Kidney epithelial cell (primary cell): ENCODE measurements at places on chromosomes 2 and 18.

GRCh38 chr2:191910518-191910917 lies 63.6 kb upstream of the CAVIN2 start:
- peak; percentile 56 for DNase-seq

GRCh38 chr2:175431101-175431946 lies 249.8 kb upstream of the ATP5MC3 start:
- DNase-seq = no peak

GRCh38 chr2:168457190-168457895 lies 1.3 kb downstream of the CERS6 start:
- no peak for DNase-seq

DNA sequence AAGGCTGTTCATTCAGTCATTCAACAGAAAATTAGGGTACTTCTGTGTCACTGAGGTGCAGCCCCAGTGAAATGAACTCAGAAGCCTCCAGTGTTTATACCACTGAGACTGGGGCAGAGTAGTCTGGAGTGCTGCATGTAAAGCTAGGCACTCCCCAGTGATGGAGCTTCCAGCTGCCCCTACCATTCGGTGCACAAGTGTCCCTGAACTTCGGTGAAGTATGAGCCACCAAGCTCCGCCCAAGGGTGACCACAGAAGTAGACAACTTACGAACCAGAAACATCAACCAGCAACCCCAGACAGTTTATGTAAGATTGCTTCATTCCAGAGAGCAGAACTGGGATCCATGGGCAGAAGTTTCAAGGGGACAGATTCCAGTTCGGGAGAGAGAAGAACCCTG lies 70.6 kb upstream of the FOSL2 start:
- DNase-seq = no peak

GRCh38 chr2:101766871-101767739 lies 69.6 kb downstream of the MAP4K4 start:
- DNase-seq = peak; percentile 76

DNA sequence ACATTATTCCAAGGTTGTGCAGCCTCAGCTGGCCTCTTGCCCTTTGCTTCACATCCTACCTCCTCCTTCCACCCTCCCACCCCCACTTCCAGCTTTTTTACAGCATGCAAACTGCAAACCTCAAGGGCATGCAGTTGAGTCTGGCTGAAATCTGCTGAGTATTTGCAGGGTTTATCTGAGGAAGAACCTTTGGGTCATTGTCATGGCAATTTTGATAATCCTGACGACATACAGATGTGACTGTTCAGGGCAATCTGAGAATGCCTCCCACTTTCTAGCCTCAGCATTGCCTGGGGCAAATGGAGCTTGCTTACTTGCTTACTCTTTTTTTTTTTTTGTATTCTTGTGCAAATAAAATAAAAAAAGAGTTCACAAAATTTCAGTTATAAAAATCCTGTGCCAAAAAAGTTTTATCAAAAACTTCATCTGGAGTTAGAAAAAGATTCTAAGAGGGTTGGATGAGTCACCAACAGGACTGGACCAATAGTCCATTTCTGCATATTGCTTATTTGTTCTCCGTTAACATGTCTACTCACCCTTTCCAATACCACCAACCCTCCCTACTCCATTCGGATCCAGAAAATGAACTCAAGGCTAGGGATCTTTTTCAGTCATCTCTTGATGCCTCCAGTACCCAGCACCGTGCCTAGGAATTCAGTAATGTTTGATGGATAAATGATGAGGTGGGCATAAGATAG lies 23.6 kb upstream of the LHCGR start:
- DNase-seq = no peak

DNA sequence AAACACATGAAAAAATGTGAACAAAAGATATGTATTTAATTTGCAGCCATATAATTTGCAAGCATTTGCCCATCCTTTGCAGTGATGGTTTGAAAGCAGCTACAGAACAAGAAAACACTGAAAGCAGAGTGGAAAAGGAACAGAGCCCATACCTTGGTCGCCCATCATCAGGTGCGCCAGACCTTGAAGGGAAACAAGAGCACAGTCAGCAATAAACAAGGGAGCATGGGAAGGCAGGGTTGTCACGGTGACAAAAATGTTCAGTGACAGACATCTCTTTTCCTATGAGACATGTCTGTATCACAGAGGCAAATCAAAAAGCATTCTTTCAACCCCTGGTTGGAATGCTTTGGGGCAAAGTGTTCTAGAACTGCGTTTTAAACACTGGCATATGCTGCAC lies 109.4 kb downstream of the NRXN1 start:
- DNase-seq = no peak

- DNase-seq = no peak
Observed at GRCh38 chr2:201886504-201886903, 80.2 kb downstream of the CDK15 start.

- no peak for DNase-seq
Observed at GRCh38 chr18:74734013-74734444, 136.4 kb downstream of the ZNF407 start.

DNA sequence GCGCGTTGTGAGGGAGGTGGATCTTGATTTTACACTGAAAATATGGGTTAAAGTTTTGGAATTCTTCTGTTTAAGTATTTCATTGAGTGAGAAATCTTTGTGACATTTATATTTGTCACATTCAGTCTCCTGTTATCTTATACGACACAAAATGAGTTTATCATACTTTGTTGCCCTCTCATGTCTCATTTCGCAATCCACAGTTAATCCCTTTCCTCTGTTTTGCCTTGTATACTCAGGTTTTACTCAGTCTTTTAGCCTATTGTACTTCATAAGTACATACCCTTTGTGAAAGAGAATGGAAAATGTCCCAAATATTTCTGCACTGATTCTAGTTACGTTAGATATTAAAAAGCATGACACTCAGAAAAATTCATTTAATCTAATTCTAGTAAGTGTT lies 142.7 kb downstream of the ATP9B start:
- DNase-seq = no peak

DNA sequence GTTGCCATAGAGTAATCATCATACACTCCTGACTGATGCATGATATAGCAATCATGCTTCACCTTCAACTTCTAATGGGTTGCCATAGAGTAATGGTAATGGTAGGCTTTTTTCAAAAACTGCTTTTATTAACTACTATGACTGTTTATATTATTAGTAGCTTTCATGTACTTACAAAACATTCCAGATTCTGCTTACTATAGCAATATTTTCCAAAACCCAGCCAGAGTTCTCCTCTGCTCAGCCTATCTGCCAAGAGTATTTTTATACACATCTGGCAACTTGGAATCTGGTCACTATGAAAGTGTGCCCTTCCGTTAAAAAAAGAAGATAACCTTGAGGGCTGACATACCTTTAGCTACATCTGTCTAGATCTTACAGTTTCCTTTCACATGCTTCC lies 5.0 kb upstream of the UNC80 start:
- DNase-seq = no peak

DNA sequence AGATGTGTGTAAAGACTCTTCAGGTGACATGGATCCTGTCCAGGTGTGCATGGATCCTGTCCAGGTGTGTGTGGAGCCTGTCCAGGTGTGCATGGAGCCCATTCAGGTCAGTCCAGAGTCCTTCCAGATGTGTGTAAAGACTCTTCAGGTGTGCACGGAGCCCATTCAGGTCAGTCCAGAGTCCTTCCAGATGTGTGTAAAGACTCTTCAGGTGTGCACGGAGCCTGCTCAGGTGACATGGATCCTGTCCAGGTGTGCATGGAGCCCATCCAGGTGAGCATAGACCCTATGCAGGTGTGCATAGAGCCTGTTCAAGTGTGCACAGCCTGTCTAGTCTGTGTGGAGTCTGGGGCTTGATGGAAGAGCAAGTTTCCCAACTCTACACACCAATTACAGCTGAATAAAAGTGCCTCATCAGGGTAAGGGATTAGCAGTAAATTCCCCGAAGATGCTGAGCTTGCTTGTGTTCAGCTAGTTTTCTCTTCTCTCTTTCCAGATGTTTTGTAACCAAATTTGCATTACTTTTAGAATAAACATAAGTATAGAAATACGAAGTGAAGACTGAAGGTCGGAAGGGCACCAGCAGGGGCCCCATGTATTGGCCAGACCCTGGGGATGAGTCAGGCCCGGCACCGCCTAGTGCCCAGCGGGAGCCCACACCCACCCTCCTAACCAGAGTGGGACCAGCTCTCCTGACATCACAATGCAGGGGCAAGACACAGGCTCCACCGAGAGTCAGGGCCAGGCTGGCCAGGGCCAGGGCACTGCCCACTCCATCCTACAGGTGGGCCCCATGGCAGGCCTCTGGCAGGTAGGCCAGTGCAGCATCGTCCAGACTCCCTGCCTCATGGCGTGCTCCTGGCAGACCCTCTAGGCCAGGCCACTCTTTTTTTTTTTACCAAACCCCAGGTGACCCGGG lies 38.6 kb upstream of the GPC1 start:
- no peak for DNase-seq

DNA sequence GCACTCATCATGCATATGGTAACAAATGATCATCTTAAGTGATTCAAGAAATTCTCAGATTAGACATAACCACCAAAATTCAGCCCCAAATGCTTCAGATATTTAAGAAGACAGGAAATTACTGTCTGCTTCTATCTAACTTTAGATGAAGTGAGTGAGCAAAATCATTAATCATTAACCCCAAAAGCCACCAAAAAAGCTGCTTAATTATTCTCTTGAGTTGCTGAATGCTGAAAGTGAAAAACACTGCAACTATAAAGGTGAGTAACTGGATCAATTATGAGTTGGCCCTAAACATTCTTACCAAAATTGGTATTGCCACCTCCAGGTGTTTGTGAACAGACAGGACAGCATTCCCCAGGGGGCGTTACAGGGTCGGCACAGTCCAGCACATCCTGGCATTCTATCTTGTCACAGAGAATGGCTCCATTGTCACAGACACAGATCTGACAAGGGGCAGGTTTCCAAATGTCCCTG lies 69.6 kb downstream of the COL5A2 start:
- peak; percentile 23 for DNase-seq

DNA sequence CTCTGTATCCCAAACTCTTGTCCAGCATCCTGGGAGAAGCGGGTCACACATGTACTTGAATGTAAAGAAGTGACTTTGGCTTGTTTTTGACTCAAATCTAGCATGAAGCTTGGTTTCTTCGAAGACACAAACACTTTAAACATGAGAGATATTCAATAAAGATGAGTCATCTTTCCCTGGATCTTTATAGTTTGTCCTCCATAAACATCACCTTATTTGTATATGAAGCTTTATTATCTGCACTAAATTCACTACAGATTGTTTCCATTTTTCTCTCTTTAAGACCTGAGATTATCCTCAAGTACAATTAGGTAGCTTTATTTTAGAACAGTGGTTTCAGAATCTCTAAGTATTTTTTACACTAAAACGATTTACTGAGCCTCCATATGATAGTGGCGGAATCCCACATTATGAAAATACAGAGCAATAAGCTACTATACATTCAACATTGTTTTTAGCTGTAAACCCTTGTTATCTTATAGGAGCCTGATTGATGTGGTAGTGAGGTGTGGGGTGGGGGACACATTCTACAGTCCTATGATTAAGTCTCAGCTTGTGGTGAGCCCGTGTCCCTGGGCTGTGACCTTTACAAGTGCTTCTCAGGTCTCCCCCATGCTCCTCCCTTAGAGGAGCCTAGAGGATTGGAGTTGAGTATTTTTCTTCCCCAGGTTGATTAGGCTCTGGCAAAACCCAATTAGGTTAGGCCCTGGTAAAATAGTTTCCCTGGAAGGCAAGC lies 79.6 kb upstream of the RAPGEF4 start:
- no peak for DNase-seq

GRCh38 chr2:180334514-180334913 lies 327.4 kb upstream of the CWC22 start:
- DNase-seq = no peak

- no peak for DNase-seq
Observed at GRCh38 chr2:138115666-138116065, 151.4 kb downstream of the HNMT start.

DNA sequence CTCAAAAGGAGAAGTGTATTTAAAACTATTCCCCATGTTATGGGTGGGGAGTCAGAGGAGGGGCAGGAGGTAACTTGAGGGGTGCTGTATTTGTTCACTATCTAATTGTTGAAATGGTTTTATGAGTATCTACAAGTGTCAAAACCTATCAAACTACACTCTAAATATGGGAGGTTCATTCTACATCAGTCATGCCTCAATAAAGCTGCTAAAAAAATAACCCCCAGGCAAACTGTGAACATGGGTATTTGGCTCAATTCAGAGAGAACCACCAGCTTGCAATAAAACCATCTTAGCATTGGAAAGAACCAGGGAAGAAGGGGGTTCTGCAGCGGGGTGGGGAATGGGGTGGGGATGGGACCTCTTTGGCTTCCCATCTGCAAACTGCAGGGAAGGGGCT lies 176.0 kb upstream of the SMAD2 start:
- DNase-seq = no peak
